ENCODE measurements at places on chromosomes 1 and 21.

DNA sequence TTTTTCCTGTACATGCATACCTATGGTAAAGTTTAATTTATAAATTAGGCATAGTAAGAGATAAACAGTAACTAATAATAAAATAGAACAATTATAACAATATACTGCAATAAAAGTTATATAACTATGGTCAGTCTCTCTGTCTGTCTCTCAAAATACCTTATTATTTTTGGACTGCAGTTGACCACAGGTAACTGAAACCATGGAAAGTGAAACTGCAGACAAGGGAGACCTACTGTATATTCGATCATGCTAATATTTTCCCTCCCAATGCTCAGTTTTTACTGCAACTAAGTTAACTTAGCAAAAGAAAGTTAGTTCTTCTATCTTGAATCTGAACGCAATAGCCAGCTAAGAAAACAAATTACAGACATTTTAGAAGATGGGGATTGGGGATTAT is 12.3 kb upstream of the DHX9 start:
- DNase-seq, result no peak

DNA sequence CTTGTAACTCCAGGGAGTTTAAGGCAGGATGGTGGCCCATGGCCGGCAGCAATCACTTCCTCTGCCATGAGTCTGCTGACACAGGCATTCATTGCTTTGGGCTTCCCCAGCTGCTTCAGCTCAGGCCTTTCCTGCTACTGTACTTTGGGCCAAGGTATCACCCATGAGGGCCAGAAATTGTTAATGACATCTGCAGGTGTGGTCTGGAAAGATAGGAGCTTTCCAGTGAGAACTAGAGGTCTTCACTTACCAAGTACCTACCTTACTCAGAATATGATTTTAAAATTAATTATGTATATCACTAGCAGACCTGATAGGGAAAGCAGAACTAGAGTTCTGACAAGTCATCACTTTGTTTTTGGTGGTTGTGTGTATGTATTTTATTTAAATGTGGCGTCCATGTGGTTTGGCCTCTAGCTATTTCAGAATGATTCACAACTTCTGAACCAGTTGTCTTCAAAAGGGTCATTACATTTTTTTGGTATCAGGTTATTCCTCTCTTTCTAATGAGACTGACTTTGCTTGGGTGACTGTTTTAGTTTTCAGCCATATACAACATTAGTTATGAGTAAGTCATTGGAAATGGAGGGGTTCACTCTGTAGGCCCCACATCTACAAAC is 2.7 kb downstream of the RGL1 start:
- DNase-seq, result no peak

- no peak for DNase-seq
These were observed 881.5 kb downstream of the LTN1 start for GRCh38 chr21:28111151-28111619.

GRCh38 chr1:169610108-169610507 is 19.8 kb downstream of the SELP start:
- DNase-seq, result no peak

GRCh38 chr1:101965341-101965740 is 31.4 kb downstream of the OLFM3 start:
- DNase-seq, result no peak

- DNase-seq, result no peak
These were observed 3.9 kb downstream of the LINGO4 start for GRCh38 chr1:151801310-151801820.

- DNase-seq, result no peak
These were observed 291.2 kb upstream of the RUNX1 start for GRCh38 chr21:35340273-35340672.

- no peak for DNase-seq
These were observed 38.4 kb downstream of the LHX8 start for GRCh38 chr1:75172556-75172955.

- DNase-seq, result no peak
These were observed 1.9 kb downstream of the PODN start for GRCh38 chr1:53063744-53064515.

DNA sequence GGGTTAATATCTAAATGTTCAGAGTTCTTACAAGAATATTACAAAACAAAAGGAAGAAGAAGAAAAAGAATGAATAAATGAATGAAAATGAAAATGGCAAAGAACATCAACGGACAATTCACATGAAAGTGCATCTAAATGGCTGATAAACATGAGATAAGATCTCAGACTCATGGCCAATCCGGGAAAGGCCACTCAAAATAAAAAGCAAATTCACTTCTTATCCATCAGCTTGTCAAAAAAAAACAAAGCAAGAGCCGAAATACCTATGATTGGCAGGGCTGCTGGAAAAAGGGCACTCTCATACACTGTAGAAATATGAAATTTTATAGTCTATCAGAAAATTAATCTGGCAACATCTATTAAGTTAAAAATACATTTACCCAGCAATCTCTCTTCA is 103.6 kb upstream of the EDEM3 start:
- DNase-seq, result no peak

- no peak for DNase-seq
These were observed 21.1 kb downstream of the TTC39A start for GRCh38 chr1:51309291-51309690.
